Eye (tissue), 1 donor: ENCODE measurements at places on chromosomes 7 and 10.

DNA sequence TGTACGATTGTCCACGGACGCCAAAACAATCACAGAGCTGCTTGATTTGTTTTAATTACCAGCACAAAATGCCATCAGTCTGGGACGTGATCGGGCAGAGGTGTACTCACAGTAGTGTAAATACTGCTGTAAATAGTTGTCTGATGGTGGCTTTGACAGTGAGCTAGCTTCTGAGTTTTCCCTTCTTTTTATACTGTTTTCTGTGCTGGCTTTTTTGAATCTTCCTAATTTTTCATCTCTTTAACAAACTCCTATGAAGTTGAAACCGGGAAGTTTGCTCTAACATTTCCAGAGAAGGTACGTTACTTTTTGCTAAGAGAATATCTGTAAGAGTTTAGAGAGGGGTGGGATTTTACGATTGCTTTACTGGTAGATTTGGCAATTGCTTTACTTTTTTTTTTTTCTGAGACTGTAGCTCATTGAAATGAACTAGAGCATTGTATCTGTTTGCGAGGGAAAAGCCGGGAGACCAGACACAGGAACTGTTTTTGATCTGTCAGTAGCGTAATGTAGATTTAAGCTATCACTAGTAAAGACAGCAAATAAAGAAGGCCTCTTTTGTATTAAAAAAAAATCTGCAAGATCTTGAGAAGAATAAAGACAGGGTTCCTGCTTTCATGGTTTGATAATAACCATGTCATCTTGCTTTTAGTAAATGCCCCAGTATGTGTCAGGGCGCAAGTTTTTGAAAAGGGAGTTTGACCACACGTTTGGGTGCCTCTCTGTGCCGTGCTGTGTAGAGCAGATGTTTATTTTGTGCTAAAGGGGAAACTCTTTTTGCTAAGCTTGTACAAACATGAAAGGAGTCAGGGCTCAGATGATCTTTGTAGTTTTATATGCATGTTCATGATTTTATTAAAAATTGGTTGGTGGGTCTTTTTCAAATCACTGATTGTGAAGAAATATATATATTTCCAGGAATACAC is 712 bp downstream of the FOXP2 start:
- DNase-seq: peak; percentile 73

- DNase-seq: no peak
Observed at GRCh38 chr10:110932505-110933180, 13.2 kb downstream of the SHOC2 start.

- no peak for DNase-seq
Observed at GRCh38 chr7:129652914-129653313, 41.4 kb downstream of the NRF1 start.

DNA sequence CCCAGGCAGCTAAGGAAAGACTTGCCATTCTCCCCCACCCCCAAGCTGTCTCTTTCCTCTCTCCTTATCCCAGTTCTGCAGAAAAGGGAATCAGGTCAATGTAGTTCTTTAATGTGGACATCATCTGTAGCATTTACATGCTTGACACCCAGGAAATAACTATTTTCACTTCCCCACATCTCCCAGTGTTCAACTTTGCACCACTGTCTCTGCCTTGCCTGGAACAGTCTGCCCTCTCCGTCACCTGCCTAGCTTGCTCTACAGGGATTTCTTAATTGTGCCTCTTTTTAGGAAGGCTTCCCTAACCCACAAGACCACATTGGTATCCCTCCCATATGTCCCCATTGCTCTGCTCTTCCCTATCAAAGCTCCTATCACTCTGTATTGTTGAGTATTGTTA is 45.9 kb upstream of the TOMM7 start:
- DNase-seq: no peak

DNA sequence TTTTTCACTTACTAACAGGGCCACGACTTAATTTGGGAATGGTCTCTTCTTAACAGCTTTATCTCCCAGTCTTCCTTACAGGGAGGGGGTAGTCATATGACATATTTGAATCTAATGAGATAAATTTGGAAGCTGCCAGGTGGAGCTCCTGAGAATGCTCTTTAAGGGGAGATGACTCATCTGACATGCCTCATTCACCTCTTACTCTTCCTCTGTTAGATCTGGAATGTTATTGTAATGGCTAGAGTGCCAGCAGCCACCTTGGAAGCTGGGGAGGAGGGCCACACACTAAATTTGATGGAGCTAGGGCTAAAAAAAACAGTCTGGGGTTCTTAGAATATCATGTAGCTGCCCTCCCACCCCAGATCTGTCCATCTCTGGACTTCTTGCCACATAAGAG is 22.7 kb downstream of the HECW1 start:
- DNase-seq: no peak

DNA sequence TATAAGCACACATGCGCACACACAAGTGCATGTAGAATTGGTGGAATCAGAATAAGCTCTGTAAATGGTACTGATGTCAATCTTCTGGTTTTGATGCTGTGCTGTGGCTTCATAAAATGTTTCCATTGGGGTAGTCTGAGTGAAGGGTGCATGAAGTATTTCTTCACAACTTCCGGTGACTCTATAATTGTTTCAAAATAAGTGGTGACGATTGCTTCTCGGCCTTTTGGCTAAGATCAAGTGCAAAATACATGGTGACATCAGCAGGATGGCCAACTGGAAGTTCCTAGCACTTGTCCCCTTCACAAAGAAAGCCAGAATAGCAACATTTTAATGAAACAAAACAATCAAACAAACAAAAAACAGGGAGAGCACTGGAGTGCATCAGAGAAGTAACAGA is 41.6 kb upstream of the CAMK2B start:
- no peak for DNase-seq
